ENCODE measurements at places on chromosomes 11 and 22. TPM values are rescaled to one million over a fixed set of nuclear protein-coding genes. Genes with fewer than 3 reads are reported as not detected.

GRCh38 chr11:128517451-128518230, 69.7 kb downstream of the ETS1 start:
- DNase-seq = peak; percentile 58

DNA sequence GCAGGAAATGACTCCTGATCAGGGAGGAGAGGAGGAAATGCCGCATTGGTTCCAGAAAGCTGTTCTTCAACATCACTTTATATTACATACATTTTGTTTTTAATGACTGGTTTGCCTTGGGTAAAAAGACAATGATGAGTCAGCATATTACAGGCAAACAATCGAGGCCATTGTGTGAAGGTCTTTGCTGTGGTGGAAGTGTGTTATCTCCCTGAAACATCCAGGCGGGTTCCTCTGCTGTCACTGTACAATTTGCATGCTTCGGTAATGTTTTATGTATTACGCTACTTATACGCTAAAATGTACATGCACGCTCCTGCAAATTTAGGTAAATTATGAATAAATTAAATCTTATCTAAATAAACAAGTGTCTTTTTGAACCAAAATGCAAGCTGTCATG, 161.1 kb downstream of the KIRREL3 start:
- DNase-seq = no peak

- no peak for DNase-seq
Observed at GRCh38 chr11:62962391-62962790, 22.4 kb downstream of the SLC22A6 start.

DNA sequence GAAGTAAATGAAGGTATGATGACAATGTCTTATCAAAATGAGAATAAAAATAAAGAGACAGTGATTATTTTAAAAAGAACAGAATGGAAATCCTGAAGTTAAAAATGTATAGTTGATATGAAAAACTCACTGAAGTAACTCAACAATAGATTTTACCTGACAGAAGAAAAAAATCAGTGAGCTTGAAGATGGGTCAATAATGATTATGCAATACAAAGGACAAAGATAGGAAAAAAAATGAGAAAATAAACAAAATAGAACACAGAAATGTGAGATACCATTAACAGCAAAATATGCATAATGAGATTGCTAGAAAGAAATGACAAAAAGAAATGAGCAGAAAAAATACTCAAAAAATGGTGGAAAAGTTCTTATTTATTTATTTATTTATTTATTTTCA, 19.1 kb upstream of the APLNR start:
- DNase-seq = no peak

- DNase-seq = peak; percentile 71
Observed at GRCh38 chr11:27319072-27319471, 43.9 kb downstream of the CCDC34 start.

DNA sequence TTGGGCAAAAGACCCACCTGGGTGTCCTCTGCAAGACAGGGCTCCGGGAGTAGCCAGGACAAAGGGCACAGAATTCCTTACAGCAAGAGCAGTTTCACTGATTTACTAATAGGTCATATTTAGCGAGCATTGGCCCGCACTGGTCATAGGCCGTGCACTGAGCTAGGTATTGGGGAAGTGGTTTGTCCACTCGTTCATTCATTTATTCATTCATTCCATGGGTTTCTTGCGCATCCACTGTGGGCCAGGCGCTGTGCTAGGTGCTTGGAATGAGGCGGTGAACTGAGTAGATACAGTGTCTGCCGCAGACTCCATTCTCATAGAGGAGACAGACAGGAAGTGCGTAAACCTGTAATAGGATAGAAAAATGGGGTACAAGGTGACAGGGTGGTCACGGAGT, 13.2 kb upstream of the LINC01488 start:
- no peak for DNase-seq

The PIM3 gene
- 48.7 TPM for total RNA-seq

The OR51B4 gene
- 12.8 TPM for total RNA-seq

Measured in A172 (cell line).